ENCODE measurements at places on chromosomes 2 and 18. TPM values are rescaled to one million over a fixed set of nuclear protein-coding genes. Genes with fewer than 3 reads are reported as not detected.

The ABCB11 gene
- total RNA-seq: not detected

The TRIM43B gene
- not detected for total RNA-seq

The FEV gene
- not detected for total RNA-seq

The POTEI gene
- not detected for total RNA-seq

The INHA gene
- 4.7 TPM for total RNA-seq

The IL1RN gene
- total RNA-seq: 5.1 TPM

The IL1R2 gene
- total RNA-seq: 3.1 TPM
